ENCODE measurements at places on chromosomes 7 and 10. TPM values are rescaled to one million over a fixed set of nuclear protein-coding genes. Genes with fewer than 3 reads are reported as not detected.

The SUN3 gene
- total RNA-seq: not detected

The GPR85 gene
- total RNA-seq: not detected

The ACTR3C gene
- 7.9 TPM for total RNA-seq

The SEMA4G gene
- 1.6 TPM for total RNA-seq

The OR13A1 gene
- total RNA-seq: not detected

The LMOD2 gene
- total RNA-seq: not detected

The ZNF680 gene
- total RNA-seq: 10.9 TPM

Data from activated T-helper 2 cell treated with anti-CD3 and anti-CD28 coated beads, Interferon-gamma antibody, Interleukin-2, Interleukin-4, amounts not matched to agents 10 μg/mL and 5 μg/mL and 100 μg/mL, durations not matched to agents 14 hours and 24 hours and 36 hours (primary cell).